ENCODE measurements at places on chromosomes 3 and 15. TPM values are rescaled to one million over a fixed set of nuclear protein-coding genes. Genes with fewer than 3 reads are reported as not detected.

- no peak for DNase-seq
Measured at GRCh38 chr15:41809526-41810220, 18.2 kb upstream of the JMJD7 start.

DNA sequence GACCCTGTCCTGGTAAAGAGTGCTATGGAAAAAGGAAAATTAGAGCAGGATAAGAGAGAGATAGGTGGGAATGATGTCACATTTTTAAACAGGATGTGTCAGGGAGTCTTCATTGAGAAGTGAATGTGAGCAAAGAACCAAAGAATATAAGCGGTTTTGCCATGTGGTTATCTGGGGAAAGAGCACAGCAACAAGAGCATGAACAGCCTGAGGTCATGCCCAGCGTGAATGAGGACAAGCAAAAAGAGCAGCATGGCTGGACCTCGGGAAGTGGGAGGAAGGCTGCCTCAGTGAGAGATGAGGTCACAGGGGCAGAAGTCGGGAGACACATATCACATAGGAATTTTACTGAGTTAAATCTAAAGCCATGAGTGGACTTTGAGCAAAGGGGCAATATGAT lies 82.8 kb upstream of the HES1 start:
- no peak for DNase-seq

DNA sequence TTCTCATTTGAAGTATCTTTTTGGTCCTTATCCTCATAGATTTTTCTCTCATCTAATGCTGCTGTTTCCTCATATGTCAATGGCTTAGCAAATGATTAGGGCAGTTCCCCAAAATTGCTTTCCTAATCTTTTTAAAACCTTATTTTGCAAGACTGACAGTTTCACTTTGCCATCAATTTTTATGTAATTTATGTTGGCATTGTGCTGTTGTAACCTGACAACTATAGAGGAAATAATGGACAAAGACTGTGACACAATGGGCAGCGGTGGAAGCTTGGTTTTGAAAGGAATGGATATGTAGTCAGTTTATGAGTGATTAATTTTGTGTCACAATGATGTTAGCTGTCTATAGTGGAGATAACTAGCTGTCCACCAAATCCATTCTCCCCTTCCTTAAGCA lies 10.6 kb upstream of the SH3BP5 start:
- no peak for DNase-seq

GRCh38 chr15:91844928-91845327 lies 8.6 kb upstream of the SLCO3A1 start:
- DNase-seq: no peak

GRCh38 chr15:94290730-94291129 lies 59.4 kb downstream of the MCTP2 start:
- no peak for DNase-seq

- DNase-seq: no peak
Measured at GRCh38 chr3:196315821-196316220, 2.2 kb downstream of the DYNLT2B start.

DNA sequence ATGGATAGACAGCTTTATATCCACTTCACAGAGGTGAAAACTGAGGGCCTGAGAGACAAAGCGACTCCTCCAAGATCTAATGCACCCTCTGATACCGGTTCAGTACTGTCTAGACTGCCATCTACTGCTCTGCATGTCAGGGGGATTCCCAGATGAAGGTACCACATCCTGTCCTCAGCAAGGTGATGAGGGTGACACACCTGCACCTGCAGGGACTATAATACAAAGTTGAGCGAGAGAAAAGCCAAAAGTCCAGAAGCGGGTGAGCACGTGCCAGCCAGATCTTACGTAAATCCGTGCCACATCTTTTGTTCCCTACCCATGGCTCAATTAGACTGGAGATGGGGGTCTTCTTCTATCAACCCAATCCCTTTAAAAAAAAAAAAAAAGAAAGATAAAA lies 32.4 kb upstream of the HES1 start:
- DNase-seq: no peak

GRCh38 chr3:112602217-112602838 lies 38.6 kb downstream of the CCDC80 start:
- DNase-seq: no peak

GRCh38 chr15:75836959-75837334 lies 6.3 kb upstream of the UBE2Q2 start:
- peak; percentile 36 for DNase-seq

GRCh38 chr3:65502526-65502925 lies 536.2 kb downstream of the MAGI1 start:
- no peak for DNase-seq

DNA sequence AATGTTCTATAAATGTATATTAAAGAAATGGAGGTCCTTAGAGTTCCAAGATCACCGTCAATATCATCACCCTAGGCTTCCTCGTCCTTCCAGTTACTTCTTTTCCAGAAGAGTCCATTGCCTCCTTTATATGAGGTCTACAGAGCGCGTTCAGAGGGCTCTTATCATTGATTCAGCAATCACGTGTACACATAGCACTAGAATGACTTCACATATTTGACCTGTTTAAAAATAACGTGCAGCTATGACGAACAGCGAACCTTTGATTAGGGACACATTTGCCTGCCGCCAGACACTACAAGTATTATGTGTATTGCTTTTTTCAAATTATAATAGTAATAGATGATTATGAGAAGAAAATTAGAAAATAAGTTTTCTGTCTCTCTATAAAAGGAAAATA lies 26.0 kb downstream of the IGF1R start:
- no peak for DNase-seq

DNA sequence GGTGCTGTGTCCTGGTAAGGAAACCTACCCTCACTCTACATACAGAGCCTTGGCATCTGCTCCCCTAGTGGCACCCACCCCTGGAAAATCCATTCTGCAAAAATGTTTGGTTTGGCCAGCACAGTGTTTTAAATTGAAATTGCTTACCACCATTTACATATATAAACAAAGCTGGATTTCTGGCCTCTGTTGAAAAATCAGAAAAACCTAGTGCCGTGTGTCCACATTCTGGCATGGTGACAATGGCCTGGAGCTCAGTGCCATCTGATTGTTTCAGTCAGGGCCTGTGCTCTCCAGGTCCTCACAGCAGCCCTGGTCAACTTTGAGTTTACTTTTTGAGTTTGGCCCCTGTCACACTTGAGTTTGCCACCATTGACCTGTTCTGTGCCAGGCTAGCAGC lies 2.9 kb upstream of the IL17RC start:
- no peak for DNase-seq

DNA sequence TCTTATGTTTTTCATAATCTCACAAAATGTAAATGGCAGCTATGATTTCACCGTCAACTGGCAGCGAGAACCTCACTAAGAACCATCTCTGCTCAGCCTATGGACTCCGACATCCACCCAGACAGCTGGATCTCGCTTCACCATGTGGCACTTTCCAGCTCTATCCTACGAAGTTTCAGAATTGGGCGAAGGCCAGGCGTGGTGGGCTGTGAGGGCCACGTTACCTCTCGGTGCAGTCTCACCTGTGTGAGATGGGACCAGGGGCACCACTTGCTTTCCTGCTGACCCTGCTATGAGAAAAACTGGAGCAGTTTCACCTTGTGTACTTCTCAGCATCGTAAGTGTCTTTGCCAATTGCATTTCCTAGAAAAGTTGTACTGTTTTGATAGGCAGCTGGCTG lies 32.3 kb downstream of the CHDH start:
- no peak for DNase-seq

- no peak for DNase-seq
Measured at GRCh38 chr3:12507591-12508281, 23.5 kb downstream of the TSEN2 start.

GRCh38 chr3:138609898-138610266 lies 1.3 kb downstream of the FAIM start:
- DNase-seq: no peak

- no peak for DNase-seq
Measured at GRCh38 chr3:190546881-190547510, 33.1 kb downstream of the IL1RAP start.

GRCh38 chr3:41247055-41248004 lies 48.0 kb downstream of the CTNNB1 start:
- DNase-seq: no peak

DNA sequence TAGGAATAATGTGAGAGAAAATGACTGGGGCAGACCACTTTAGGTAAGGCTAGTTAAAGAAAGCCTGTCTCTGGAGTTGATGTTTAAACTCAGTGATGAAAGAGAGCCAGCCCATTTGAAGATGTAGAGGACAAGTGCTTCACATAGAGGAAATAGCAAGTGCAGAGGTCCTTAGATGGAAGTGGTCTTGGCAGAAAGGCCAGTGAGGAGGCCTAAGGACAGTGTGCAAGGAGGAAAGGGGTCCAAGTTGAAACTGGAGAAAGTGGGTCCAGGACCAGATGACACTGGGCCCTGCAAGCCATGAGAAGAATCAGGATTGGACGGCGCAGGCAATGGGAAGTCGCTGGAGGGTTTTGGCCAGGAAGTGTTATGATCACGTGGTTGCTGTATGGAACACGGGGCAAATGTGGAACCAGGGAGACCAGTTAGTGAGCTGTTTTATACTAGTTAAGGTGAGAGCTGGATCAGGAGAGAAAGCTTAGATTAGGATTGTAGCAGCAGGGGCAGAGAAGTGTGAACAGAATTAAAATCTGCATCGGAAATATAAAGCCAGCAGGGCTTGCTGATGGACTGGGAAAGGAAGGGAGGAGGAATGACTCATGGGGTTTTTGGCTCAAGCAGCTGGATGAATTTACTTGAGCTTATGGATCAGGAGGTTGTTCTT lies 48.0 kb upstream of the SCAANT1 start:
- peak; percentile 39 for DNase-seq

DNA sequence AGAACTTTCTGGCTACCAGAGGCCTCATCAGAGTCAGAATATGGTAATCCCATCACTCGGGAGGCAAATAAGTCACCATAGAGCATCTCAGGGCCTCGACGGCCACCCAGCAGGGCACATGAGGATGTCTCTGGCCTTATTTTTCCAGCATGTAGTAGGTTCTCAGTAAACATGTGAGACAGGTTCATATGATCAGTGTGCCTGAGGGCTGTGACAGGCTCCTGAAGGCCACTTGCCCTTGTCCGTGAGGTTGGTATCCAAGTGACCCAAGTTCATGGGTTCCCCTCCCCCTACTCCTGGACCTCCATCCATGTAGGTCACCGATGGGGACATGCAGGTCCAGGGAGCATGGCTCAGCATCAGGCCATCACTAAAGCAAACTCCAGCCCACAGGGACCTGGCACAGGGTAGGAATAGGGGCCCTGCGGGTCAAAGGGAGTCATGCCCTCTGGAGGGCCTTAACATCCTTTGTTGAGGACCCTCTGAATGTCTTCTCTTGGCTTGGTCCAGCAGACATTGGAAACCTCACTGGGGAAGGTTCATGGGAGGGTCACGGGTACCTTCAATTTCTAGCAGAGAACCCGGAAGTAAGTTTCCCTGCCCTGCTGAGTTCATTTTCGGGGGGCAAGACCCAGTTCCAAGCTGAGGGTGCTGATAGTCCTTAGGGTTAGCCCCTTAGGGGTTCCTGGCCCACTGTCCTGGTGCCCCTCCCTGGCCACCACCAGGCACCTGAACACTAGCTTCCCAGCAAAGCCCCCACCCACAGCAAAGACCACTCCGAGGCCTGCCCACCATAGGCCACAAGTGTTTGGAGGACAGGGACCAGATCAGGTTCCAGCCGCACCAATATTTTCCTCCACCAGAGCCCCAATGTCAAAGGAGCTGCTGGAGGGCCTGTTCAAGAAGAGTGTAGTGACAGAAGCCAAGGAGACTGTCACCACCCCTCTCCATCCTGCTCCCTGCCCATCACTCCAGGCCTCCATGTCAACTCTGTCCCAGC lies 61.1 kb downstream of the ZNF445 start:
- DNase-seq: no peak

- DNase-seq: no peak
Measured at GRCh38 chr3:122146466-122146865, 37.0 kb upstream of the CASR start.

GRCh38 chr3:170768334-170768801 lies 101.6 kb downstream of the RPL22L1 start:
- no peak for DNase-seq

- no peak for DNase-seq
Measured at GRCh38 chr3:86787091-86787490, 203.9 kb downstream of the VGLL3 start.

DNA sequence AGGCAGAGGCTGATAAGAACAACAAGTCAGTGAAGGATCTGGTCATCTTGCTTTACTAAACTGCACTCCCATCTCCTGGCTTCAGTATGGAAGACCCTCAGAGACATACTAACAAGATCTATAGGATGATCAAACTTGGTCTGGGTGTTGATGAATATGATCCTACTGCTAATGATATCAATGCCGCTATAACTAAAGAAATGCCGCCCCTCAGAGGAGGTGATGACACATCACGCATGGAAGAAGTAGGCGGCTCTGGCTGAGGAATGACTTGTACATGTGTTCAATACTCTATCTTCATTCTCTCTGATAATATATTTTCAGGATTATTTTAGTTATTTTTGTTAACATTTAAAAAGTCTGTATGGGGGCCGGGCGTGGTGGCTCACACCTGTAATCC lies 17.5 kb upstream of the EIF2B5 start:
- no peak for DNase-seq

DNA sequence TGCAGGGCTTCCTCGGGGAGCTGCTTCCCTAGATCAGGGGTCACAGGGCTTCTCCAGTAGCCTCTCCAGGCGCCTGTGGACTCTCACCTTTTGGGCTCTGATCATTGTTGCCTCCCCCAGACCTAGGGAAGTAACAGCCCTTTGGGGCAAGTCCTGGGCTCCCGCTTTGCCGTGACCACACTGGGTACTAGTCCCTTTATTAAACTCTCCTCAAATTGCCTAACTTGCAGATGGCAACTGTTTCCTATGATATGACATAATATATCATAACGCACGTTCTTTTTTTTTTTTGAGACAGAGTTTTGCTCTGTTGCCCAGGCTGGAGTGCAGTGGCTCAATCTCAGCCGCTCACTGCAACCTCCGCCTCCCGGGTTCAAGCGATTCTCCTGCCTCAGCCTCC lies 17.9 kb upstream of the NRROS start:
- DNase-seq: no peak

CYP8B1 gene
- not detected for polyA plus RNA-seq

TAGLN3 gene
- polyA plus RNA-seq: not detected

CLSTN2 gene
- polyA plus RNA-seq: 0.03 TPM

GREM1 gene
- polyA plus RNA-seq: 3.4 TPM

CCDC33 gene
- 9.2 TPM for polyA plus RNA-seq

RLBP1 gene
- polyA plus RNA-seq: not detected

HIGD2B gene
- not detected for polyA plus RNA-seq

CYP1A1 gene
- 0.62 TPM for polyA plus RNA-seq

TOP2B gene
- polyA plus RNA-seq: 67.5 TPM

GASK1A gene
- polyA plus RNA-seq: not detected

TOMM70 gene
- polyA plus RNA-seq: 49.1 TPM
